ENCODE measurements at places on chromosomes 1 and 21.

DNA sequence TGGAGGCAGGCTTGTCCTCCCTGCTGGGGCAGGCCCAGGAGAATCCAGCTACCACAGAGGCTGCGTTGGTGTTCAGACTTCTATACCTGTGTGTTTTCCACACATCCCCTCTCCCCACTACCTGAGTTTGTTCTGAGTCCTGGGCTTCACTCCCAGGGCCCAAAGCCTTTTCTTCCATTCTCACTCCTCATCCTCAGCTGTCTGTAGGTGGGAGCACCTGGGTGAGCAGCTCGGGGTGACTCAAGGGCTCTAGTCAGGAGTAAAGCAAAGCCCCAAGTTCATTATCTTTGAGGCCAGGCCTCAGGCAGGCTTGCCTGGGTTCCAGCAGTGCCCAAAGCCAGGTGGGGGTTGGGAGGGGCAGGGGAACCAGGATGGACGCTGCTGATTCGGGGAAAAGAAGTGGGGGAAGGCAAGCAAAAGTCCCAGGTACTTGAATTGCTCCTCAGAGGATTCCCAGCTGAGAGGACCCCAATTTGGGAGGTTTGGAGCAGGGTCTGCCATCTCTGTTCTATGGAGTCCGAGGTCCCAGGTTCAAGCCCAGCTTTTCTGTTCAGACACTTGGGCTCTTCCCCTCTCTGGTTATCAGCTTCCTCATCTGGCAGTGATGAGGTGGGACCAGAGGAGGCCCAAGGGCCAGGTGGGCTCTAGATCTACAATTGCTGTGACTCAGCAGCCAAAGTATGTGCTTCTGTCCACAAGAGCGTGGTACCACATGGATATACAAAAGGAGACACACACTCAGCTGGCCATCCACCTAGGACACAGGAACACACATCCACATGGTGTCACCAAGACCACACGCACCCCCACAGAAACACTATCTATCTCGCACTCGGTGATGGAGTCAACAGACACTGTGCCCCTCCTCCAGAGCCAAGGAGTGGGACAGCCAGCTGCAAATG, 5.8 kb upstream of the PTPN7 start:
- no peak for DNase-seq

- no peak for DNase-seq
These were observed 29.3 kb downstream of the RSPH1 start for GRCh38 chr21:42466700-42467099.

DNA sequence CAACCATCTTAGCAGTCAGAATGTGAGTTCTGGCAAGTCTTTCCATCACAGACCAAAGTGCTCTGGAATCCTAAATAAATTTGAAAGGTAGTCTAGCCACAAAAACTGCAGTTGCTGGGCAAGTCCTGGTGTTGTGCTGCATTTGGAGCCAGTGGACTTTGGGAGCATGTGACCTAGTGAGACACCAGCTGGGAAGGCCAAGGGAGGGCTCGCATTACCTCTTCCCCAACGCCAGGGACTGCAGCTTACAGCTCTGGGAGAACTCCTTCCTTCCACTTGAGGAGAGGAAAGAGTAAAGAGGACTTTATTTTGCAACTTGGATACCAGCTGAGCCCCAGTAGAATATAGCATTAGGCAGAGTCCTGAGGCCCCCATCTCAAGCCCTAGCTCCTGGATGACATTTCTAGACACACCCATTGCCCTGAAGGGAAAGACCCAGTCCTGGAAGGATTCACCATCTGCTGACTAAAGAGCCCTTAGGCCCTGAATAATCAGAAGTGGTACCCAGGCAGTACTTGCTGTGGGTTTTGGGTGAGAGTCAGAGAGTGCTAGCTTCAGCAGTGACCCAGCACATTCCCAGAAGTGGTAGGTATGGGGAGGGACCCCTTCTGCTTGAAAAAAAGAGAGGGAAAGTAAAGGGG, 190.7 kb downstream of the NUF2 start:
- no peak for DNase-seq

- DNase-seq: no peak
These were observed 183.8 kb downstream of the AJAP1 start for GRCh38 chr1:4838231-4838630.

- DNase-seq: no peak
These were observed 34.3 kb downstream of the CNST start for GRCh38 chr1:246600579-246600978.

DNA sequence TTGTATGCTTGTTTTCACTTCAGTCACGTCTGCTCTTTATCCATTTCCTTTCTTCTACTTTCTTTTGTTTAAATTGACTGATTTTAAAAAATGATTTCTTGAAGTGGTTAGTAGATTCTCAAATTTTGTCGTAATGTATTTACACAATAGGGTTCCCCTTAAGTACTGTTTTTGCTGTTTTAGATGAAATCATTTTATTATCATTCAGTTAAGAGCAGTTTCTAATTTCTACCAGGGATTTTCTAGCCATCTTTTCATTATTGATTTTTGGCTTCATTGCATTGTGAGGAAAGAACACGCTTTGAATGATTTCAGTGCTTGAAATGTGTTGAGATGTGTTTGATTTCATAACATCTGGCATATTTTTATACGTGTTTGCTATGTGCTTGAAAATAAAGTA, 27.0 kb downstream of the ST6GALNAC3 start:
- no peak for DNase-seq

DNA sequence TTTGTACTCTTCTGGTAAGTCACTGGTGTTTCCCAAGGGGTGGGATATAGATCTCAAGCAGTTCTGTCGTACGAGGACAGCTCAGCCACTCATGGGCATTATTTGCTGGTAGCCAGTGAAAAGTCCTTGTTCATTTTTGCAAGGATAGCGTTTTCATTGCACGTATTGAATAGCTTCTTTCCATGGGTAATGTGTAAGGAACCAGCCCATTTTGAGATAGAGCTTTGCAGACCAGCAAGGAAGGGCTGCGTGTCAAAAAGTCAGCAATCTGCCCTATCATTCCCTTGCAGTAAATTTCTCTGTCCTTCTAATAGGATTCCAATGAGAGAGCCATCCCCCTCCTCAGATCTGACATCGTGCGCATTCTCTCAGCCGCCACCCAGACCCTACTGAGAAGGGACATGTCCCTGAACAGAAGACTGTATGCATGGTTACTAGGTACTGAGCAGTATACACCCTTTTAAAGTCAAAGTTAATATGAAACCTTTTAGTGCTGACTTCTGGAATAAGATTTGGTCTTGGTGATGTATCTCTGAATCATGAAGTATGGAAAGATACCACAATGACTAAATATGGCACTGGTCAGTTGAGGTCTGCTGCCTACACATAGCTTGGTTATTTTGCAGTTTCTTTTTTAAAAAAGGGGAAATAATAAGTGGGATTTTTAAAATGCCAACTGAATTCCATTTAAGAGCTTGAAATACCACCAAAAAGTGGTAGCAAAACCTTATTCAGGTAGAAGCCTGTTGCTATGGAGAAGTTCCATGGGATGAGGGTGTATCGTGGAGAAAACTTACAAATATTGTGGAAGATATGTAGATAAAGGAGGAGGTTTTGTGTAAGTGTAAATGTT, 55.3 kb downstream of the DOP1B start:
- DNase-seq: no peak

DNA sequence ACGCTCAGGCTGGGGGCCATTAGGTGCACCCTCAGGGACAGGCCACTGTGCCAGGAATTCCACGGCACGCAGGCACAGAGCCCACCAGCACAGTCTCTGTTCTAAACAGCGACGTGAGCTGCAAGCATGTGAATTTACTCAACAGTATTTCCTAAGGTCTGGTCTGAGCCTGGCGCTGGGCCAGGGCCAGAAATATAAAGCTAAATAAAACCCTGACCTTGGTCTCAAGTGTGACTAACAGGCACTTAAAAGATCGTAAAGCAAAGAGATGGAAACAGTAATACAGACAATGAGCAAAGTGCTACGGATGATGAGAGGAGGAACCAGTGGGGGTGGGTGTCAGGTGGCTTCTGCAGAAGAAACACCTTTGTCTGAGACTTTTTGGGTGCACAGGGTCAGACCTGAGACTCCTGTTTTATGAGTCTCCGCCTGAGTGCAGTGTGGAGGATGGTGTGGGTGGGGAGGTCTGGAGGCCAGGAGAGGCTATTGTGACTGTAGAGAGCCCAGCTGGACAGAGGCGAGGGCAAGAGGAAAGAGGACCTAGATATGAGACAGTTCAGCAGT, 53.4 kb upstream of the EDN2 start:
- peak; percentile 81 for DNase-seq

GRCh38 chr1:113779542-113779941, 20.3 kb upstream of the PHTF1 start:
- no peak for DNase-seq
